ENCODE measurements at places on chromosomes 6 and 20. TPM values are rescaled to one million over a fixed set of nuclear protein-coding genes. Genes with fewer than 3 reads are reported as not detected.

Gene EDN1
- total RNA-seq: 229 TPM

Gene BEND6
- total RNA-seq: 0.97 TPM

Gene CALHM4
- 0.46 TPM for total RNA-seq

Gene SLC44A4
- 0.32 TPM for total RNA-seq

Gene C2
- not detected for total RNA-seq

Gene RBPJL
- total RNA-seq: not detected

Gene PNPLA1
- not detected for total RNA-seq

Gene EPPIN
- total RNA-seq: not detected

Gene OTOR
- total RNA-seq: not detected

Gene PREX1
- 49.4 TPM for total RNA-seq

Gene SAPCD1
- not detected for total RNA-seq

Gene ELOVL4
- total RNA-seq: 2.3 TPM

Gene FRK
- under 0.01 TPM for total RNA-seq

All from epithelial cell of umbilical artery (primary cell).